ENCODE measurements at places on chromosomes 4 and X.

- peak; percentile 85 for DNase-seq
These were observed 350.9 kb downstream of the MID1IP1 start for GRCh38 chrX:39152106-39152649.

GRCh38 chr4:126558596-126558995, 1074.2 kb upstream of the INTU start:
- no peak for DNase-seq

DNA sequence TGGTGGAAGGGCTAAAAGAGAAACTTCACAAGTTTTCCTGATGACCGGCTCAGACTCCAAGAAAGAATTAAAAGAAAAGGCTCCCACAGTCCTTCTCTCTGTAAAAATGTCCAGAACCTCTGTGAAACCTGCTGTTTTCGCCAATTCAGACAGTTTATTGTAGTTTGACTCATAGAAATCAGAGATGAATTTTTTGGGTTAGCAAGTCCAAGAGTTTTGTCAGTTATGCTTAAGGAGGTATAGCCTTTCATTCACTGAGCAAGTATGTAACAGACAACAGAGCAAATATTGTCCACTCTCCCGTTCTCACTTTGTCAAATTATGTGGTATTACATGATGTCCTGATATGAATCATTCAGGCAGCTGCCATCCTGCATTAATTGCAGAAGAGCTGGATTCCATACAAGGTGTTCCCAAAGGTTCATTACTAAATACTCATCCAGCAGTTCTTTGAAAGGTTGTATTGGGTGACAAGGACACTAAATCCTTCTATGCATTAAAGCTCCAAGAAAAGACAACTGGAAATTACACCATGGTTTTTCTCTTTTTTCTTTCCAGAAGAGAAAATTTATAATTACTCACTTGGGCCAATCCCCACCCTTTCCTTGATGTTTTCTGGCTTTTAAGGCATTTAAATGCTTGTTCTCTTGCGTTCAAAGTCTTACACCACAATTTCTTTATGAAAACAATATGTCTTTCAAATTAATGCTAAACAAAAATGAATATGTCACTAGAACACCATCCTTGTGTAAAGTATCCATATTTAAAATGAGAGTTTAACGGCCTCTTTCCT, 30.0 kb upstream of the PLAC1 start:
- no peak for DNase-seq

DNA sequence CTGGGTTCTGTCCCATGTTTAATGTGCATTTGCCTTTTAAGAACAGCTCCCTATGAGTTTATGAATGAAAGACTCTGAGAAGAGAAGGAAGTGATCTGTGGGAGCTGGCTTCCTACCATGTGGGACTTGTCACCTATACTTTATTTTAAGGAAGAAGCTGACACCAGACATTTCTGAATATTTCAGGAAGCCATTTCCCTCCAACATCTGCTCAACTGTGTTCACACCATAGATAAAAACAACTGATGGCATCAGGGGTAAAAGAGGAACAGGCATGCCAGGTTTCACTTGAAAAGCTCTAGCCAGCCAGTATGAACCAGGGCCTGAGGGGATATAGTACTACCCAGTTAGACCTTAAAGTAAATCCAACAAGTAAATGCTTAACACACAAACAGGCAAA, 116.0 kb downstream of the COL4A6 start:
- DNase-seq = no peak

DNA sequence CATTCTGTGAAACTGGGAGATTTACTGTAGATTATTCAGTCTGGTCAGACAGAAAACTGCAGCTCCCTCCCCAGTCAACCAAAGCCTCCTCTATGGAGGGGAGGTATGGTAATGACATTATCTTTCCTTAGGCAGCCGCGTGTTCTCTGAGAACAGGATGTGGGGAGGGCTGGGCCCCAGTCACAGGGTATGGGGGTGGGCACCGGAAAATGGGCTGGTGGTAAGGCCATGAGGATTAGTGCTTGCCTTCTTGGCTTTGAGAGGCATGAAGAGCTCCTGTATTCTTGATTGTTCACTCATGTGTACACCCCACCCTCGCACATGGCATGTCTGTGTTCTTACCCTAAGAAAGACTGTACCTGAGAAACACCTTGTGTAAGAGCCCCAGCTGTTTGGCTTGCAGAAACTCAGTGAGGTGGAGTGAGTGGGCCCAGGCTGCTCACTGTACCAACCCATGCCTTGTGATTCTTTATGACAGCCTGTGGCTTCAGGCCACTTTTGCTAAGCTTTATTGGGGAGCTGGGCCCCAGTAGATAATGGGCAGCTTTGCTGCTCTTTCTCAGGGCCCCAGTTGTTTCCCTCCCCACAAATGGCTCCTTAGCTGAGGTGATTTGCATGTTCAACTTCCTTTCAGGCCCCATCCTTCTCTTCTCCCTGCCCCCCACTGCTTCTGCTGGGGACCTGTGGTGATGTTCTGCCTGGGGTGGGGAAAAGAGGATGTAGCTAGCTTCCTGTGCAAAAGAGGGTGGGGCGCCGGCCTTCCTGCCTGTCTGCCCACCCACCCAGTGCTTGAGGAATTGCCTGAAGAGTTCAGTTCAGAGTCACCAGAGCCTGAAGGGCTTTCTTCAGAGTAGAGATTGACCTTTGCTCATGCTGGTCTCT, 30.7 kb downstream of the MSN start:
- no peak for DNase-seq

GRCh38 chr4:103011378-103012025, 8.0 kb downstream of the SLC9B1 start:
- DNase-seq = no peak

DNA sequence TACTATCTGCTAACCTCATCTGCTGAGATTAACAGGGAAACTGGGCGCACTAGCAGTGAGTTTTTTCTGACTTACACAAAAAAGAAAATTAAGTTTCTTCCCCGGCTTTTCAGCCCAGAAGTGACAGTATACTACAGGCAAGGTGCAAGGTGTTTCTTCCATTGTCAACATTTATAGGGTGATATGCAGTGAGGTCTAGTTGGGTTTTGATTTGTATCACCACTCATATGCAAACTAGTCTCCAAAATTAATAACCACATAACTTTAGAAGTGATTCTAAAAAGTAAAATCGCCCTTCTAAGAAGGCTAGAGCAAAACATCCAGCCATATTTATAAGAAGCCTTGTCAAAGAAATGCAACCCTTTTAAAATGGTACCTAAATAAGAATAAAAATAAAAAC, 640.1 kb downstream of the ARAP2 start:
- DNase-seq = no peak

DNA sequence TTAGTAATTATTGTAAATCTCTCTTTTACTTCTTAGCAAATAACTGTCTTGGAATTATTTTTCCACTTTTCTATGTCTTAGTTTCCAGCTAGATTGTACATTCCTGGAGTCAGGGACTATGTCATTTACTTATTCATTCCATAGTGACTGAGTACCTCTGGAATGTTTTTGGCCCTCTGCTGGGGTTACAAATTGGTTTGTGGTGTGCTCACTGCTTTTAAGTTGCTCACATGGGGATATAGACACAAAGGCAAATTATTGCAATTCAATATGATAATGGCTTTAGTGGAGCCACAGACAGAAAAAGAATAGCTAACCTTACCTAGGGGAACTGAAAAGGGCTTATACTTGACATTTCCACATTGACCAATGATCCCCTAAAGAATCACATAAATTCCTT, 63.7 kb upstream of the PDGFRA start:
- no peak for DNase-seq

DNA sequence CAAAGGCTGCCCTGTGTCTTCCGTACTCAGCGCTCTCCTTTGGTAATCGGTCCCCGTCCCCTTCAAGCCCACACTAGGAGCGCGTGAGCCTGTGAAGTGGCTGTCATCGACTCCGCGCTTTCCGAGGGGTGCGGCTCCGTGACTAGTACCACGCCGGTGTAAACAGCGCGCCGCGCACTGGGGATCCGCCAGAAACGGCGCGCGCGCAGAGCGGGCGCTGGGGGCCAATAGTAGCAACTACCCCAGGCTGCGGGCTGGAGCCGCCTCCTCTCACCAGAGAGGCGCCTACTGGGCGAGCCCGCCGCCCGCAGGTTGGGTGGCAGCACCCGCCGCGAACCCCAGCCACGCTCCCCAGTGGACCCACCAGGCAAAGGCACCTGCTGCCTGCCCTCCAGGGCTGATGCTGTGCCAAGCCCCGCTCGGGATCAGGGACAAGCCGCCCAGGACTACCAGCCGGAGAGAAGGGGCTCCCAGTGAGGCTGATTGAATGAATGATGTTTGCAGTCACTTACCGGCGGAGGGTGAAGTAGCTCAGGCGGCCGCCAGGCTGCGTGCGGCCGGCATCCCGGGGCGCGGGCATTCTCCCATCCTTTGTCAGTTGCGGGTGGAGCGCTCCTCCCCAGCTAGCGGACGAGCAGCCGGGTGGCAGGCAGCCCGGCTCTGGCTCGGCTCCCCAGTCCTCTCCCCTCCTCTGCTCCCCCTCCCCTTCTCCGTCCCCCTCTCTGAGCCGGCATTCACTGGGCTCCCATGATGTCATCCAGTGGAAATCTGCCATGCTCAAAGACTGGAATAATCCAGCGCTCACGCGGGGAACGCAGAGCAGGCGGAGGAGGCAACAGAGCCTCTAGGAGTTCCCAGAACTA, 370.3 kb upstream of the SMIM31 start:
- no peak for DNase-seq

DNA sequence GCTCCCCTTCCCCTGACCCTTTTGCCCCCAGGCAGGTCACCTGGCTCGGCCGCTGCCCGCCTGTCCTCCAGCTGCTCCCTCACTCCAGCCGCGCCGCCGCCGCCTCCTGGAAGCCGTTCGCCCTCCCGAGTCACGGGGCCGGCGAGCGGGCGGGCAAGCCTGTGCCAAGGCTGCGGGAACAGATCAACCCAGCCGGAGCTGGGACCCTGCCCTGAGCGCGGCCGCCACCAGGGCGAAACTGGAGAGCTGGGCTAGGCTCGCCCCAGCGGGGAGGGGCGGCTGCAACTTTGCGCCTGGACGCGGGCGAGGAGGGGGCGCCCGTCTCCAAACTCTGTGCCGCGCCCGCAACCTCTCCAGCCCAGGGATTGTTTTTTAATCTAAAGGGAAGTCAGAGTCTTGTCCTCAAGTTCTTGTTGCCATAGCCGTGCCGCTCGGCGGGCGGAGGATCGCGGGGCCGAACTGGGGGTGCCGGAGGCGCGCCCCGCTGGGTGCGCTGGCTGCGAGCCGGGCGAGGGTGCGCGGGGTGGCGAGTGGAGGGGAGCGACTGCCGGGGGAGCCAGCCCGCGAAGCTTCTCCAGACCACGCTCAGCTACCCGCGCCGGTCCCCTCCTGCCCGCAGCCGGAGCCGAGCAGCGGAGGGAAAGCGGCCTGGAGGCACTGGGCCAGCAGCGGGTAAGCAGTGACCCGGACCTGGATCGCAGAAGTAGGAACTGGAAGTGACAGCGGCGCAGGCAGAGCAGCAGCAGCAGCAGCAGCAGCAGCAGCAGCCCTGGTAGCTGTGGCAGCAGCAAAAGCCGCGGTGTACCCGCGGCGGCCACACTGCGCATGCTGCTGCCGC, 13.4 kb downstream of the ARHGEF6 start:
- DNase-seq = peak; percentile 28

- no peak for DNase-seq
These were observed 60.9 kb upstream of the TLR3 start for GRCh38 chr4:186008057-186008456.

- peak; percentile 90 for DNase-seq
These were observed at the start of gene TCEAL8 for GRCh38 chrX:103254921-103255493. Gene TCEAL8 (minus strand): TSS chrX:103255155. CDS start chrX:103253979, 1,176 bp downstream.

- DNase-seq = peak; percentile 75
These were observed 622 bp downstream of the TAFAZZIN start for GRCh38 chrX:154411981-154412340.

- peak; percentile 7 for DNase-seq
These were observed 65.7 kb upstream of the MAP9 start for GRCh38 chr4:155442267-155443105.

DNA sequence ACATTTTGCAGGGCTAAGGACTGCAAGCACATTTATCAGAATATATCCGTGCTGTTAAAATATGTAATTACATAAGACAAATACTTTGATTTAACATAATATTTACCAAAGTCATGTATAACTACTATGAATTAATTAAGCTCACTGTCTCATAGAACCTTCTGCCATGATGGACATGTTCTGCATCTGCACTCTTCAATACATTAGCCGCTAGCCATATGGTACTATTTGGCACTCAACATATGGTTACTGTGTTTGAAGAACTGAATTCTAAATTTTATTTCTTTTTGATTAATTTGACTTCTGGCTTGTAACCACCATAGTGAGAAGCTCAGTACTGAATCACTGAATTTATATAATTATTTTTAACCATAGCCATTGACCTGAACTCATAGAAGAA, 427.0 kb upstream of the TRAM1L1 start:
- no peak for DNase-seq

DNA sequence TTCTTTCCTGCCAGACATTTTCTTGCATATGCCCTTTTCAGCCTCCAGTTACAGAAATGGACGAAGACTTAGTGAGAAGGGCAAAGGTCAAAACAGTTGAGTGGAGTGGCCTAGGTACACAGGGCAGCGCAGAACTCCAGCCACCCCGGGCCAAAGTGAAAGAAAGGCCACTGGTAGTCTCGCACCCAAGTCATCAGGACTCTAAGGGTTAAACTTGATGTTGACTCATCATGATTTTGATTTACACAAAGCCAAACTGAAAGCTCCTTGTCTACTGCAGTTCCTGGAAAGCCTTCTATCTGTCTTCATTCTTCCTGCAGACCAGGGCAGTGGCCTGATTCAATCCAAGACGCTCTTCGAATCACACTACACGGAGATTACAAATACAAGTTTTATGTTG, 2.6 kb upstream of the IL13RA1 start:
- no peak for DNase-seq

GRCh38 chrX:63283348-63283747, 67.8 kb downstream of the SPIN4 start:
- no peak for DNase-seq

DNA sequence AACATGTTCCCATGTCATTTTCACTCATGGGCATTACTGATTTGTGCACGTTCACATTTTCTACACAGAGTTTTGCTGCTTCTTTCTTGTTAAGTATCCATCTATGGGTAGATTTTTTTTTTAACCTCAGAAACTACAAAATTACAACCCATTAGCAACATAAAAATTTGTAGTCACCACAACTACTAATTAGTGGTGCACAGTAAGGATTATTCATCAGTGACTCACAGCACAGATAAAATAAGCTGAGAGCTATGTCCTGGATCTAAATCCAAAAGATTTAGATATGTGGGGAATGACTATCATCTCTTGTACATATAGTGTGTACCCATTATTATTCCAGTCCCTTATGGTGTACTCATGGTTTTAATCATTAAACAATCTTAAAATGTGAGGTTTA, 19.7 kb upstream of the AMELX start:
- DNase-seq = no peak

- DNase-seq = no peak
These were observed 84.8 kb downstream of the AFAP1 start for GRCh38 chr4:7854697-7855370.

DNA sequence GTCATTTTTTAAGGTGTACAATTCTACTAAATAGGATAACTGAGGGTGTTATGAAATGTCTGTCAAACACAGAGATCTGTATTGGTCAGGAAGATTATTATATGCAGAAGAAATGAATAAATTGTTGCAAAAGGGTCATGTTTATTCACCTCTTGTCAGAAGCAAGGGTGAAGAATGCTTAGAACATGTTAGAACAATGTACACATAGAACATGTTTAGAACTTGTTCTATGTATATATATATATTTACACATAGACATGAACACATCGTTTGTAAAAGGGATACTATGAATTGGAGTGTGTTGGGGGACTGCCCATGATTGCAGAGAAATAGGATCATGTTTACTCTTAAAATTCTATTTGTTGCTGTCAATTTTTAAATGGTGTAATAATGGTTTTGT, 28.0 kb upstream of the TMEM150C start:
- no peak for DNase-seq

- no peak for DNase-seq
These were observed 75.1 kb upstream of the SLC7A11 start for GRCh38 chr4:138317175-138317748.

Measured in NCI-H1436 (cell line).